ENCODE measurements at places on chromosomes 12 and 14. TPM values are rescaled to one million over a fixed set of nuclear protein-coding genes. Genes with fewer than 3 reads are reported as not detected.

The KCNJ8 gene
- 3.2 TPM for total RNA-seq

The TMEM121 gene
- 12.6 TPM for total RNA-seq

The DTX1 gene
- total RNA-seq = 0.39 TPM

The REP15 gene
- not detected for total RNA-seq

The ANG gene
- total RNA-seq = 7.9 TPM

The NTN4 gene
- 17.3 TPM for total RNA-seq

The AEBP2 gene
- total RNA-seq = 17.6 TPM

The TAS2R14 gene
- 1.9 TPM for total RNA-seq

The APEX1 gene
- total RNA-seq = 196 TPM

The VASH1 gene
- 7.2 TPM for total RNA-seq

The HIGD1C gene
- not detected for total RNA-seq

The EXOC3L4 gene
- not detected for total RNA-seq

The RNASE3 gene
- total RNA-seq = not detected

The TSPAN11 gene
- total RNA-seq = 11.8 TPM

The OR4K17 gene
- not detected for total RNA-seq

The KIF26A gene
- total RNA-seq = 1.2 TPM

Data from epithelial cell of alveolus of lung (primary cell).